ENCODE measurements at places on chromosomes 16 and 17.

DNA sequence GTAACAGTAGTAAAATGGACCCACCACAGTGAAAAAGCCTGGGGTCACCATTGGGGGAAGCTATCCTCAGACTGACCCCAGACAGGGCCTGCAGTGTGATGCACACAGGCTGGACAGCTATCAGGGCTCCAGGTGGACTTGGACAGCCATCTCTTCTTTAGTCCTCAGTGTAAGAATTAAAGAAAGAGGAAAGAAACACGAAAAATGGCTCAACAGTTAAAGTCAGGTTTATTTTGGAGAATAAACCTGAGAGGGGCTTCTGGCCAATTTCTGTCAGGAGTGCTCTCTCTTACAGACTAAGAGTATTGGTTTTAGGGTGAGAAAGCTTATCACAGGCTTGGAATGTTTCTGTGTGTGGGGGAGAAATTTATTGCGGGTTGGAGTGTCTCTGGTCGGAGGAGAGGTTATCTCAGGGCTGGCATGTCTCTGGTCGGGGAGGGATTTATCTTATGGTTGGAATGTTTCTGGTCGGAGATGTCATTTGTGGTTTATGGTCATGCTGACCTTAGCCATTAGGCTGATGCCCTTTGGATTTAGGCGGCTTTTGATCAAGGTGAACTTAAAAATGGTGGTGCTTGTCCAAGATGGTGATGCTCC is 10.8 kb upstream of the B4GALNT2 start:
- no peak for DNase-seq

- no peak for DNase-seq
These were observed 156.4 kb downstream of the HS3ST2 start for GRCh38 chr16:22970209-22970865.

GRCh38 chr16:66562986-66563385 is 3.3 kb upstream of the CMTM1 start:
- no peak for DNase-seq

GRCh38 chr16:9374061-9374460 is 282.6 kb downstream of the HAPSTR1 start:
- DNase-seq: no peak

DNA sequence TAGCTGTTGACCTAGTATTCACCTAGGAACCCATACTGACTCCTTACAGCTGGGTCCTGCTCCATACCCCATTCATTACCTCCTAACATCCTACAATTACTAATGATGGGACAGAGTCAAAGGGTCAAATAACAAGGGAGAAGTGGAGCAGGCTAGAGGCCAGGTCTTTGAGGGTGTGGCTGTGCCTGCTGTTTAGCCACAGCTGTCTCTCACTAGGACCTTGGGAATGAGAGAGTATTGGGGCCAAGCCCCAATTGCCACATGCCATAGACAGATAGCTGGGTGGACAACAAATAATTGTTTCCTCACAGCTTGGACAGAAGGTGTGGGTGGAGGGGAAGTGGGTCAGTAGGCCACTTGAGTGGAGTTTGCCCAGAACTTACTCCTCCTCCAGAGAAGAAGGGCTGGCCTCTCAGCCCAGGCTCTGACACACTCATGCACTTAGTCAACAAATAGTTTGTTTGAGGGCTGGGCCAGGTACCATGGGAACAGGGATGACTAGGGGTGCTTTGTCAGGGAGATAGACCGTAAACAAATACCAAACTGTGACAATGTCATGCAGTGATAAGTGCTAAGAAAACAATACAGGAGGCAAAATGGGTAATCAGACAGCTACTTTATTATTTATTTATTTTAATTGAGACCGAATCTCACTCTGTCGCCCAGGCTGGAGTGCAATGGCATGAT is 10.2 kb upstream of the CENPT start:
- DNase-seq: no peak

- DNase-seq: no peak
These were observed 52.6 kb downstream of the PIGL start for GRCh38 chr17:16269658-16270057.

DNA sequence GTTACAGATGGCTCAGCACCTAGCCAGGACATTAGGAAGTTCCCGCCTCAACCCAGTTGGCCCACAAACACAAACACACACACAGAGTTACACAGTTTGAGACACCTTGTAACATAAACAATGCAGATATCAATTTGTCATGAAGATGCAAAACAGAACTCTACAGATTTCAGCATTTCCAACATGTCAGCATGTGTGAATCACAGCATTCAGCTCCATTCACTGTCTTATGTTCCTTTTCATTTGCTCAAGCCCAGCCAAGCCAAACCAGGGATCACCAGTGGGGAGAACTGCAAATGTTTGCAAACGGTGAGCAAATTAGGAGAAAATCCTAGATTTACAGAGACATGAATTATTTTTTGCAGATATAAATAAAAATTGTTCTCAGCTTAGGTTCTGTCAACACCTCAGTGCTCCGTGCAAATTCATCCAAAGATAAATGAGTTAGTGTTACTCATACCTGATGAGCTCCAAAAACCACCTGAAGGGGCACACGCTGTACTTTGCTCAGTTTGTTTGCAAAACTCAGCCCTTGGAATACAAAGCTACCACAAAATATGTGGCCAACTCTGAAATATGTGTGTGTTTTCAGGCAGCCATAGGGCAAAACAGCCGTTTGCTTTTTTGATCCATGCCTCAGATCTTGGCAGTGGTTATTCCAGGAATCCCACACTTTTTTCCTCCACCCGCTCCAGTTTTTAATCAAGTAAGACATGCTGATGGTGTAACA is 16.3 kb upstream of the COX10 start:
- DNase-seq: no peak

GRCh38 chr17:13088666-13089065 is 70.8 kb upstream of the ELAC2 start:
- DNase-seq: no peak

DNA sequence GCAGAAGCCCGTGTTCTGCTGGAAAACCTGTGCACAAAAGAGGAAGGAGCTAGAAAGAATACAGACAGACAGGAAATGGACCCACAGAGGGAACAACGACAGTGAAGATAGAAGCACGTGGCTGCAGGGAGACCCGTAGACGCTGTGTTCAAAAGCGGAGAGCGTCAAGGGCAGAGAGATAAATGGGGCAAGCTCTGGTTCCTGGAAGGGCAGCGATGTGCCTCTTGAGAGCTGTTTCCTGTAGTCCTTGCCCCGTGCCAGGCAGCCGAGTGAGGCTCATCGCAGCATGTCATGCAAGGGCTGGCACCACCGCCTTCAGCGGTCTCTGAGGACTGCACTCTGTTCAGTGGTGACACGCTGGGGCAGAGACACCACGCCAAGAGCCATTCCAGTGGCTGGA is 43.6 kb upstream of the CACNG5 start:
- no peak for DNase-seq

DNA sequence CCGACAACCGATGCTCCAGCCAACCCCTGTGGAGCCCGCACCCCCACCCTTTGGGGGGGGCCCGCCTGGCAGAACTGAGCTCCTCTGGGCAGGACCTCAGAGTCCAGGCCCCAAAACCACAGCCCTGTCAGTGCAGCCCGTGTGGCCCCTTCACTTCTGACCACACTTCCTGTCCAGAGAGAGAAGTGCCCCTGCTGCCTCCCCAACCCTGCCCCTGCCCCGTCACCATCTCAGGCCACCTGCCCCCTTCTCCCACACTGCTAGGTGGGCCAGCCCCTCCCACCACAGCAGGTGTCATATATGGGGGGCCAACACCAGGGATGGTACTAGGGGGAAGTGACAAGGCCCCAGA is 17.9 kb downstream of the NGFR start:
- DNase-seq: no peak

GRCh38 chr17:70251706-70252105 is 82.4 kb downstream of the KCNJ2 start:
- DNase-seq: no peak

- DNase-seq: no peak
These were observed 22.6 kb downstream of the TPSD1 start for GRCh38 chr16:1278477-1278876.
